Erythroblast (primary cell): ENCODE measurements at places on chromosomes 2 and 18.

- no peak for DNase-seq
Measured at GRCh38 chr2:129761569-129762021, 217.9 kb upstream of the RAB6C start.

DNA sequence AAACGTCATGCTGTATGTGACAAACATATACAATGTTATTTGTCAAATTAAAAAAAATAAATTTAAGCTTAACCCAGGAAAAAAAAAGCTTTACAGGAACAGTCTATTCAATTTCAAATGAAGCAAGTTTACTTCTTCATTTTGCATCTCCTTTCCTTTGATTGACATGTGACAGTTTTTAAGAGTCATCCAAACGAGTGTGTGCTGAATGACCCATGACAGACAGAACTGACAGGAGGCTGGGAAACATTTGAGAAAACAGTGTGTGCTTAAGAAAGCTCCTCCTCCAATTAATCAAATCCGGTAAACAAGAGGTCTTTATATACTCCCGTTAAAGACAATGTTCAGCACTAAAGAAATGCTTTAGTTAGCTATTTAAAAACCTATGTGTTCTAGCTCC lies 177.7 kb downstream of the SRBD1 start:
- DNase-seq, result no peak

DNA sequence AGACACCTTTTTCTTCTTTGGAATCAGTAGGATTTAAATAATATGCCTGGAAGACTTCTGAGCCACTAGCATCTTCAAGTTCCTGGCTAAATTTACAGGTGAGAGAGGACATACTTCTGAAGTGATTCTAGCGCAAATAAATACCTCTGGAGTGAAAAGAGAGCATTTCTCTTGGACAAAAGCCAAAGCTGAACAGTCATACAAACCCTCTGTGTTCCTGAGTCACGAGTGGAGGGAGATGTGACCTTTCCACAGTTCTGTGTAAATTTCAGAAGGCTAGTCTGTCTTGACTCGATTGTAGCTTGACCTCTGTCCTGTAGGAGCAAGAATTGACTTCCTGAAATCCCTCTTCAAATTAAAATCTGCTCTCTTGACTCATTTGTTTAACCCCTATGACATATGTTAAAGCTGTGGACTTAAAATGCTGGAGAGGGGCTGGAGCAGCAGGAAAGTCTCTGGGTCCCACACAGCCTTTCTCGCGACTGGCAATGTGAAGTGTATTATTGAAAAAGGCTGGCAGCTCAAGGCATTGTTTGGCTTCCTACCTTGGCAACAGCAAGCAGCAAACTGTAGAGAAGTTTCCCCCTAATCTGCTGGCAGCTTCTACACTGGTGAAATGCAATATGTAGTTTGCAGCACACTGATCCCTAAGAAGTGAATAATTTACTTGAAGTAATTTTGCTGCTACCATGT lies 79.6 kb upstream of the GCFC2 start:
- no peak for DNase-seq

DNA sequence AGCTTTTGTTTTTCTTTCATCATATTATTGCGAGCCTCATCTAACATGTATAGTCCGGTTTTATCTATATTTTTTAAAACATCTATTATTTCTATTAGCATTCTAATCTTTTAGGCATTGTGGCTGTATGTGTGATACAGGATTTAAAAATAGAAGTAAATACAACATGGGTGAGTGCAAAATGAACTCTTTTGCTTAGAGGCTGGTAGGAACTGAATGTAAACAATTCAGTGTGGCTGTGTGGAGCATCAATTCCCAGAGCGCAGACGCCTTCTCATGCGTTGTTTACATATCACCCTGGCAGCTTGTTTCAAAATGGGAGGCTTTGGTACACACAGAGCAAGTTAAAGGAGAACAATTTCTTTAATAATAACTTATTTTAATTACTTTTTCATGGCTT lies 836 bp downstream of the DTNA start:
- no peak for DNase-seq

DNA sequence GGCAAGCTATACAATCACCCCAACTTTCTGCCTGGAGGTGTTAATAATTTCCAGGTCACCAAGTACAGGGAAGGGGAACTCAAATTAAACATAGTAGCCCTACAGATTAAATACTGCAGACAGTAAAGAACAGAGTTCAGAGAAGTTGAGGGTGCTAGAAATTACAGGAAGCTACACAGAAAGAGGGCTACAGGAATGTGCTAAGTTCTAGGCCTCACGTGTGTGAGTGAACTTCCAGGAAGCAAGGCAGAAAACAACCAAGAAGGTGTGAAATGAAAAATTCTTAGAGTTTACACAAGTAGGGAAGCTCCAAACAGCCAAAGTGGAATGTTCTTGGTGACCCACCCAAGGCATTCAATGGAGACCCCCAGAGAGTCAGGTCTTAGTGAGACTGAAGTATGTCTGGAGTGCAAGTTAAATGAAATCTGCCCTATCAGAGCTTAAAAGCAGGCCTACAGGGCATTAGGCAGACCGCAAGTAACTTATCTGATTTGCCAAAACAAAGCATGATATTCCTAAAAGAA lies 58.1 kb upstream of the RNU4ATAC start:
- DNase-seq, result peak; percentile 3
